ENCODE measurements at places on chromosomes 13 and 19. TPM values are rescaled to one million over a fixed set of nuclear protein-coding genes. Genes with fewer than 3 reads are reported as not detected.
A peak's percentile ranks its signal among the peaks of the same experiment; 100 is the strongest.

DNA sequence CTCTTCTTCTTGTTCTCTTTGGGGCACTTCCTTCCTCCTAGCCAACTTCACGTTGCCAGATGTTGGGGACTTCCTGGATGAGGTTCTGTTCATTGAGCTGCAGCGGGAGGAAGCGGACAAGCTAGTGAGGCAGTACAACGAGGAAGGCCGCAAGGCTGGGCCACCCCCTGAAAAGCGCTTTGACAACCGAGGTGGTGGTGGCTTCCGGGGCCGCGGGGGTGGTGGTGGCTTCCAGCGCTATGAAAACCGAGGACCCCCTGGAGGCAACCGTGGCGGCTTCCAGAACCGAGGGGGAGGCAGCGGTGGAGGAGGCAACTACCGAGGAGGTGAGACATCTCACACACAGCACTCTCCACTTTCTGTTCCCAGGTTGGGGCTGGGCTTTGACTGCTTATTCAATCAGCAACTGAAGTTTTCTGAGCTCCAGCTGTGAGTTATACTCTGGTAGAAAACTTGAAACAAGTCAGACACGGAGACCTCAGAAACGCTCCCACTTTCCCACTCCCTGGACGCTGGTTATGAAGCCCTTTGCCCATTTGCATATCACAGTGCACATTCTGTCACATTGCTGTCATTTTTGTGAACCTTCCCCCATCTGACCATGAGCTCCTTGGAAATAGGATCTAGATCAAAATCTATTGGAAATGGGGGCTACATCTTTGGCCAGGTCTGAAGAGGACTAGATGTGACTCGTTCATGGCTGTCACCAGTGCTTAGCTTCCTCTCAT lies 7.2 kb upstream of the CCDC97 start:
- peak; percentile 77 for DNase-seq

Gene RNF113B
- total RNA-seq: not detected

GRCh38 chr19:29397748-29398147 lies 128.0 kb upstream of the VSTM2B start:
- no peak for DNase-seq

- peak; percentile 72 for DNase-seq
Measured at GRCh38 chr19:294341-294945, 3.2 kb upstream of the PLPP2 start.

DNA sequence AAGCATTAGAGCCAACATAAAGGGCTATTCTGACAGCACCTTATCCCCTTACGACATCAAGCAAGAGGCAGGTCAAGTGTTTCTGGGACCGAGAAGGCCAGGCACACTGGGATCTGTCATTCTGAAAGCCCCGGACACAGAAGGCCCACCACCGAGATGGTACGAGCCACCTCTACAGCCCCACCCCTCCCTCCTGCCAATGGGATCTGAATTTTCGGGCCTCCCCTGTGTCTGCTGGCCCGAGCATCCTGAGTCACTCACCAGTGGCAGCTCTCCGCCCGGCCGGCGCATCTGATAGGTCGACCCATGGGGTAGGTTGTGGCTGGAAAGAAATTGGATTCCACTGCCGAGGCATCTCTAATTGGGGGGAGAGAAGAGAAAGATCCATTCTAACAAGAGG lies 2.6 kb downstream of the TIMM44 start:
- no peak for DNase-seq

DNA sequence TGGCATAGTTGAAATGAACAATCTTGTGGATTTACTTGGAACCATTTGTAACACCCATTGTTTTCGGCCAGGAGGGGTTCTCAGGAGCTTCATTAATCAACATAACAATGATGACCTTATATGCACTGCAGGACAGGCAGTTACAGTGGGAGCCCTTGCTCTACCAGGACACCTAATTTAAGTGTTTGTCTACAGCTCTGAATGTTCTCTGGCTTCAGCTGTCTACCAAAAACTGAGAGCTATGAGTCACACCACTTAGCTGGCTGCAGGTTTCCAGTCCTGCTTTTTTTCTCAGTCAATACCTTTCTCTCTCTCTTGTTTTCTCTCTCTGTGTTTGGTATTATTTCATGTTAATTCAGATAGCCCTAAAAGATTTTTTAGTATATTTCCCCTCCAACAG lies 105.4 kb upstream of the MBNL2 start:
- DNase-seq: no peak

Gene OLFM4
- total RNA-seq: 0.39 TPM

Gene LYL1
- 8.7 TPM for total RNA-seq

Gene ZBTB32
- total RNA-seq: not detected

Gene ZNF546
- total RNA-seq: 10.6 TPM

DNA sequence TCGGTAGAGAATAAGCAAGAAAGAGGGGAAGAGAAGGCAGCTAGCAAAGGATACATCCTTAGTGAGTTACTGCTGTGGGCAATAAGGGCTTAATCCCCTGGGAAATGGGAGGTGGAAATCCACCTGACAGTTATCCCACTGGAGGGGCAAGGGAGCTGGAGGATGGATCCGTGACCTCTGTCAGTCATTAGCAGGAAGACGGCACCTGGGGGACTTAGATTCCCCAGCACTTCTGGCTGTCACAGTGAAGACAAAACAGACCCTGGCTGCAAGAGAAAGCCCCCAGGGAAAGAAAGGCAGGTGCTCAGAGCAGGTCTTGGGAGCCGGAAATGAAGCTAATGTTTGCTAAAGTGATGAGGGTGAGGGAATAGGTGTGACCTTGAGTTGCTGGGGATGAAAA lies 70.4 kb upstream of the MRI1 start:
- no peak for DNase-seq

- DNase-seq: no peak
Measured at GRCh38 chr13:66069570-66069969, 1160.6 kb downstream of the PCDH9 start.

Gene PPM1N
- total RNA-seq: 2.5 TPM

- no peak for DNase-seq
Measured at GRCh38 chr13:48429886-48430285, 17.0 kb upstream of the LPAR6 start.

DNA sequence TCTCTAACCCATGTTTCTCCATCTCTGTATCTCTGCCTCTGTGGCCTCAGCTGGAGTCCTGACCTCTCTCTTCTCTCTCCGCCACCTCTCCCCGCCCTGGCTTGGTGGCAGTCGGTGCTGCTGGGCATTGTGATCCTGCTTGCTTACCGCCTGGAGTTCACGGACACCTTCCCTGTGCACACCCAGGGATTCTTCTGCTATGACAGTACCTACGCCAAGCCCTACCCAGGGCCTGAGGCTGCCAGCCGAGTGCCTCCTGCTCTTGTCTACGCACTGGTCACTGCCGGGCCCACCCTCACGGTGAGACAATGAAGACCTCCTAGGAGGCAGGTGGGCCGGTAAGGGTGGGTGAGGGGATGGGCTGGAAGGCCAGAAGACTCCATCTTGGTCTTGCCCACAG lies 4.2 kb downstream of the PLPPR2 start:
- DNase-seq: no peak

DNA sequence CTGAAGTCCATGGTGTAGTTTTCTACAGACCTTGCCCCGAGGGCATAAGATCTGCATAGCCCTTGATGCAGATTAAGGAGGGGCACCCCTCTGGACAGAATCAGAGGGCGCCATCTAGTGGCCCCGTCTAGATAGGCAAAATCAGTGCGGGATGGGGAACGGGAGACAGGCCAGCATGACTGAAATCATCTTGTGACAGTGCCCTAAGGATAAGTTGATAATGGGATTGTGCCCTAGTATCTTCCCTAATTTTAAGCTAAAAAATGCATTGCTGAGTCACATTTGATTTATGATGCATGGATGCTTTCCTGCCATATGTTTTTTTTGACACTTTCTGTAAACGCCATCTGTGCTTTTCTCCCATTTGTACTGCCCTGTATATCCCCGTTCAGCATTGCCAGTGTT lies 19.0 kb upstream of the GPI start:
- DNase-seq: peak; percentile 86

Gene KLK5
- not detected for total RNA-seq

GRCh38 chr13:20416223-20416745 lies 109.4 kb downstream of the CRYL1 start:
- DNase-seq: no peak

Gene ONECUT3
- total RNA-seq: not detected

DNA sequence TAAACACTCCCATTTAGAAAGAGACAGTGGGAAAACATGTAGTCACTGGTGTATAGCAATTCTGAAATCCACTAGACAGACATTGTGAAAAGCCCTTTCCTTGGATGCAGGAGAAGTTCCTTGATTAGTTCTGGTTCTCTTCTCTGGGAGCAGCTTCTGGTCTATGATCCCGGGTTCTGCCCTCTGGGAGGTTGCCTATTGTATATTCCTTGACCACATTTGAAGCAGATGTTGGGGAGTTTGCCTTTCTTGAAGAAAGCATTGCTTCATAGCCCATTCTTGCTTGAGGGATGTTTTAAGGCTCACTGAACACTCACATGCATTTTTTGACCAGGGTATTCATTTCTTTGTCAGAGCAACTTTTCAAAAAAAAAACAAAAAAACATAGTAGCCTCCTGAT lies 211.9 kb downstream of the NDFIP2 start:
- DNase-seq: no peak

- no peak for DNase-seq
Measured at GRCh38 chr19:292281-292884, 1.2 kb upstream of the PLPP2 start.
